ENCODE measurements at places on chromosomes 6 and 20.
A peak's percentile ranks its signal among the peaks of the same experiment; 100 is the strongest.

GRCh38 chr6:139713424-139713823 lies 339.0 kb upstream of the CITED2 start:
- no peak for DNase-seq

GRCh38 chr6:161409353-161409752 lies 135.5 kb upstream of the AGPAT4 start:
- DNase-seq: no peak

GRCh38 chr6:152897807-152898399 lies 84.9 kb downstream of the FBXO5 start:
- peak; percentile 54 for DNase-seq

- no peak for DNase-seq
Measured at GRCh38 chr6:132133736-132134445, 182.7 kb upstream of the CCN2 start.

- no peak for DNase-seq
Measured at GRCh38 chr20:61109221-61109805, 142.7 kb upstream of the CDH4 start.

GRCh38 chr6:131954059-131954774 lies 3.0 kb upstream of the CCN2 start:
- DNase-seq: no peak

DNA sequence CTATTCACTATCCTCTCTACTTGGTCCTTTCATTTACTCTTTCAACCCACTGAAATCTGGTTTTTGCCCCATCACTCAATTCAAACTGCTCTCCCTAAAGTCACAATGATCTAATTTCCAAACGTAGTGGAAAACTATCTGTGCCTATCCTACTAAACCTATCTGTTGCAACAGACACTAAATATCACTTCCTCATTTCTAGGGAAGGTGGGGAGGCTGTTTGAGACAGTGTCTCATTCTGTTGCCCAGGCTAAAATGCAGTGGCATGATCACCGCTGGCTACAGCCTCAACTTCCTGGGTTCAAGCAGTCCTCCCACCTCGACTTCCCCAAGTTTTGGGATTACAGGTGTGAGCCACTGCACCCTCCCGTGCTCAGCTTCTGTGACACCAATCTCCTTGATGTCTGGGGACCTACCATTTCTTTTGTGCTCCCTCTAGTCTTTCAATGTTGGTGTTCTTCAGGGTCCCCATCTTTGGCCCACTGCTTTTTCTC lies 8.8 kb downstream of the RANBP9 start:
- no peak for DNase-seq

GRCh38 chr6:34817446-34817845 lies 25.6 kb downstream of the BLTP3A start:
- no peak for DNase-seq

DNA sequence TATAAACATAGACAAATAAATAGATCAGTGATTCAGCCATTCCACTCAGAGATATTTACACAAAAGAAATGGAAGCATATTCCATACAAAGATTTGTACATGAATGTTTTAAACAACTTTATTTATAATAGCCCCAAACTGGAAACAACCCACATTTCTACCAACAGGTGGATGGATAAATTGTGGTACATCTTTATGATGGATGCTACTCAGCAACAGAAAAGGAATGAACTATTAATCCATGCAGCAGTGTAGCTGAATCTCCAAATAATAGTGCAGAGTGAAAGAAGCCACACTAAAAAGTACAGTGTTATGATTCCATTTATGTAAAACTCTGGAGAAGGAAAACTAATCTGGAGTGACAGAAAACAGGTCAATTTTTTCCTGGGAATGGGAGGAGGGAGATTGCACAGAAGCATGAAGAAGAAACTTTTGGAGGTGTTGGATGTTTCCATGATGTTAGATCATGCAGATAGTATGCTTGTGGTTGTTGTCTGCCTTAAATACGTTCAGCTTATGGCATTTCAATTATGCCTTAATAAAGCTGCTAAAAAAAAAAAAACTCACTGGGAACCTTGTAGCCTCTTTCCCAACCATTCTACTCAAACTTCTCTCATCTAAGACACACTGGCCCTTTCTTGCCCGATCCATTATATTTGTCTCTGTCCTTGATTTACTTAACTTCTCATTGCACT lies 100.9 kb downstream of the PPP1R14C start:
- no peak for DNase-seq

GRCh38 chr6:97958134-97958533 lies 675.1 kb upstream of the MMS22L start:
- DNase-seq: no peak

GRCh38 chr6:144360401-144360800 lies 75.3 kb downstream of the UTRN start:
- no peak for DNase-seq

DNA sequence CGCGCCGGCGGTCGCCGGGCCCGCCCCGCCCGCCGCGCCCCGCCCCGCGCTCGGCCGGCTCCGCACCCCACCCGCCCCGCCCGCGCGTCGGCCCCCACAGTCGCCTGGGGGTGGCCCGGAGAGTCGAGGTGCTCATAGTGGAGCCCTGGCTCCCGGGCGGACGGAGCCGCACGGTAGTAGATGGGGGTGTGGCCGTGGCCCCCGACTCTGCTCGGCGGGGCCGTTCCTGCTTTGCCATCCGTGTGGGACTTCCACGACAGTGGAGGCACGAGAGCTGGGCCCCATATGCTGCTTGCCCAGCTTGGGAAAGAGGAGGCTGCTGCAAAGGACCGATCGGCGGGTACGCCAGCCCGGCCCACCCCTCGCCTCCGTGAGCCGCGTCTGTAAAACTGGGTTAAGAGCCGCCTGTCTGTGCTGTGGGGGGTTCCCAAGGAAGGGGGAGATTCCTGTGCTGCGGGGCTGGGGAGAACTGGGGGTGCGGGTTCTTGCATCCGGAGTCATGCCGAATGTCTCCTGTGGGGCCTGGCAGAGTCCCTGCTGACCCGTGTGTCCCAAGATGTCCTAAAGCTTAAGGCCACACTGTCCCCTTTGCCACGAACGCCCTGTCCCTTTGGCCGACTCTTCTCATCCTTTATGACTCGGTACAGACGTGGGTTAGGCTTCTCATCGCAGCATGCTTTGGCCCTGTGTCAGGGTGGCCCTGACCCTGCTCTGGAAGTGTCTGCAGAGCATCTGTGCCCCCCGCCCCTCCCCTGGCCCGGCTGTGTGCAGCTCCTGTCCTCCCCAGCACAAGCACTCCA lies at the start of gene OPRL1:
Gene OPRL1, plus strand, starts transcription at position 70 of the 800 bp plus-strand sequence. CDS start 12,639 bp downstream, outside the sequence.
- DNase-seq: peak; percentile 27

- DNase-seq: no peak
Measured at GRCh38 chr20:39705032-39705431, 742.9 kb downstream of the DHX35 start.

DNA sequence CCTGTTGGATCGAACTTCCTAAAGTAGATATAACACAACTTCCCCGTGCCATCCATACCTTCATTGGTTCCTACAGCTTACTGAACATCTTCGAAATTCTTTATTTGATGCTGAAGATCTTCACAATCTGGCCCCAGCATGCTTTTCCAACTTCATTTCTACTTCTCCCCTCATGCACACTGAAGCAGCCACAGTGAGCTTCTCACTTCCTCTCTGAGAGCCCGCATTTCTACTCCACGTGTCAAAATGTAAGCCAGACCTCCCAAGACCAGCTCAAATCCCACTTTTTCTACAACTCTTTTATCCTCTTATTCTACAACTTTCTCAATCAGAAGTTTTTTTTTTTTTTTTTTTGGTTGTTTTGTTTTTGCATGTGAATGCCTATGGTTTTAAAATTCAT lies 254.7 kb downstream of the GMPR start:
- DNase-seq: no peak

GRCh38 chr6:21438986-21439352 lies 154.6 kb upstream of the SOX4 start:
- no peak for DNase-seq

DNA sequence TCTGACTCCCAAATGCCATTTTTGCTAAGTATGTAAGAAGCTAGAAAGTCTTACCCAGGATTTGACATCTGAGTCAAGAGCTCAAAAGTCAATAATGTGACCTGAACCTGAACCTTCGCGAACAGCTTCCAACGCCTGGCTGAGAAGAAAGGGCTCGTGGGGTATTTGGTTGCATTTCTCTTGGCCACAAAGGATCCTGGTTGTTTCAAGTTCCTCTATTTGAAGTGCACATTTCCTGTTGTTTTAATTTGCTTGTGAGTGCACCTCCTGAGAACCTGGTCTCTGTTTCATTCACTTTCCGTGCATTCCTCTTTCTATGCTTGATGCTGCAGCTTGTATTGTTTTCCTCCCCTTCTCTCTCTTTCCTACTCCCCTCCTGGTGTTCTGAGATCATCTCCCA lies 212.5 kb downstream of the FOXA2 start:
- no peak for DNase-seq

DNA sequence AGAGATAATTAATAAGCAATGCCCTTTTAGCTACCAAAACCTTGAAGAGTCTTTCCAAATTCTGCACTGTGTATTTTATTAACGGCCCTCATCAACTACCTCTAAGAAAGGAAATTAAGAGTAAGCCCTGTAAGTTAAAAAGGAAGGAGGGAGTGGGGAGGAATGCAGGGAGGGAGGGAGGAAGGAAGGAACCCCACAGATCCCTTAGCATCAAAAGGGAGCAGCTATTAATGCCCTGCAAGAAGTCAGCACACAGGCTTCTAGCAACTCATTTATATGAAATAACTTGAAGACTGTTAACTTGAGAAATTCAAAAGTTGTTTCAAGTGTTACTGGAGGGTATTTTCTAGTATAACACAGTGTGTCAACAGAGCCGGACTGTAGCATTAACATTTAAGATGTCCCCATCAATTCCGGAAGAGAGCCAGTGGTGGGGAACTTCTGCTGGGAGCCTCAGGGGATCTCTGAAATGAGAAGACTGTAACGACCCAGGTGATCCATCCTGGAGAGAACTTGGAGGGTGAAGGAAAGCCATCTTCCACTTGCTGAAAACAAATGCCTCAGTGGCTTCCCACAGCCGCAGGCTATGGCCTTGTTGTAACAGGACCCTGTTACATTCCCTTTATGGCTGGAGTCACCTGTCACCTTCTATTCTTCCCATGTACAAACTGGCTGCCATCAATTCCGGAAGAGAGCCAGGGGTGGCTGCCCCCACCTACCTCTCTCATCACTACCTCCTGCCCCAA lies 33.2 kb downstream of the SLC22A23 start:
- DNase-seq: no peak
